Activated CD8-positive, alpha-beta T cell treated with anti-CD3 and anti-CD28 coated beads, Interleukin-2, amount 10 ng/mL, durations not matched to agents 7 days and 5 days (primary cell): ENCODE measurements at places on chromosomes 12 and 14.

- no peaks in the 10 kb centered on the region for H3K4me1 ChIP-seq
- no peak overlapping the region for H3K4me3 ChIP-seq
- no peaks in the 10 kb centered on the region for H3K36me3 ChIP-seq
- no peak for DNase-seq
- no peaks in the 10 kb centered on the region for H3K27me3 ChIP-seq
Measured at GRCh38 chr12:130482448-130482847, 144.8 kb downstream of the PIWIL1 start.

DNA sequence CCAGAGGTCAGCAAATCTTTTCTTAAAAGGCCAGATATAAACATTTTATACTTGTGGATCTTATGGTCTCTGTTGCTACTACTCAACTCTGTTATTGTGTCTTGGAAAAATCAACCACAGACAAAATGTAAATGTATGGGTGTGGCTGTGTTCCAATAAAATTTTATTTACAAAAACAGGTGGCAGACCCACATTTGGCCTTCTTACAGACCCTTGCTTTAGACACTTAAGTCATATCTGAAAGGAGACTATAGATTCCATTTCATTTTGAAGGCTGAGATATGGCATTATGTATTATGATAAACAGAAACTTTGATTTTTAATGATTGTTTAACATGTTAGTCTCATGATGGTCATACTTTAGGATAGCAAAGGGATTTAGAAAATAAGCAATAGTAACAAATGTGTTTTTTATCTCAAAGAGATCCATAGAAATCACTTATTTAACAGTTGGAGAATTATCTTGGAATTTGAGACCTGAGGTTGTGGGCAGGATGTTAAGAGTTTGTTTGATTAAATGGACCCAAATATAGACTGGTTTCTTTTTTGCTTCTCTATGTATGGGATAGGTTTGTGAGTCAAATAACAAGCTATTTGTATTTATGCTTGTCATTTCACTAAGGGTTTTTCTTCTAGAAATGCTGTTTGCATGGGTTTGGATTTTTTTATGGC lies 51.2 kb downstream of the PPFIBP1 start:
- no peaks in the 10 kb centered on the region for H3K27me3 ChIP-seq
- peaks cover 21% of the 10 kb centered on the region for H3K4me1 ChIP-seq
- DNase-seq, result no peak
- H3K36me3 ChIP-seq, result peaks cover 3% of the 10 kb centered on the region
- no peak overlapping the region for H3K27ac ChIP-seq

- H3K36me3 ChIP-seq, result no peaks in the 10 kb centered on the region
- peaks cover 28% of the 10 kb centered on the region for H3K27me3 ChIP-seq
- no peak overlapping the region for H3K27ac ChIP-seq
- no peak for DNase-seq
Measured at GRCh38 chr12:106130474-106131113, 8.2 kb downstream of the NUAK1 start.

DNA sequence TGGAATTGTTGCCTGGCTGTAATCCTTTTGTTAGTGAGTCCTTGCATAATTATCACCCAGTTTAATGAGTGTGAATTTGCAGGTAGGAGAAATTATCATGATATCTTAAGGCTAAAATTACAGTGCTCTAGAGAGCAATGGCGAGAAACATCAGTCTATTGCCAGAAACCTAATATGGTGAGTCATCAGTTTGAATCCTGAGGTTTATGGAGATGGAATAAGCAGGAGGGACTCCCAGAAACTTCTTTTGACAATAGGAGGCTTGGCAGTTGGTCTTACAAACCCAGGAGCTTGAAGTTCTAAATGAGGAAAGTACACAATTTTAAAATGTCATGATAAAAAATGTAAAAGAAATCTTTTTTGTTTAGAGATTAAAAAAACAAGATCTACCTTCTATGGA lies 31.5 kb upstream of the CRADD start:
- H3K4me3 ChIP-seq, result no peak overlapping the region
- no peak overlapping the region for H3K27ac ChIP-seq
- no peak for DNase-seq
- peaks cover 13% of the 10 kb centered on the region for H3K27me3 ChIP-seq
- no peaks in the 10 kb centered on the region for H3K4me1 ChIP-seq

DNA sequence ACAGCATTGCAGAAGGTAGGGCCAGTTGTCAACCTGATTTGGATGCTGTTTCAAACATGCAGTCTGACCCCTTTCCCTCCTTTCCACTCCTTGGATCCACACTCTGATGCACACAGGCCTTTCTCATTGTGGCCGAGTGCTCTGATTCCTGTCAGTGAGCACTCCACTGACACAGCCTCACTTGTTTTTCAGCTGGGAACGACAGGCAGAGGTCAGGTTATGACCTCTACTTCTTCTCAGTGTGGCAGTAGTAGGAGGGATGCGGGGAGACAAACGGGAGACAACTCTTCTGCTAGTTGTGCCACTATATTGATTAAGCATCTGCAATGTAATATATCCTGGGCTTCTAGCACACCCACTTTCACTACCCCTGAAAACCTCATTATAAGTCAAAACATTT lies 61.8 kb downstream of the DERA start:
- no peaks in the 10 kb centered on the region for H3K4me1 ChIP-seq
- DNase-seq, result no peak
- no peaks in the 10 kb centered on the region for H3K27me3 ChIP-seq
- peaks cover 10% of the 10 kb centered on the region for H3K36me3 ChIP-seq
- H3K4me3 ChIP-seq, result no peak overlapping the region

DNA sequence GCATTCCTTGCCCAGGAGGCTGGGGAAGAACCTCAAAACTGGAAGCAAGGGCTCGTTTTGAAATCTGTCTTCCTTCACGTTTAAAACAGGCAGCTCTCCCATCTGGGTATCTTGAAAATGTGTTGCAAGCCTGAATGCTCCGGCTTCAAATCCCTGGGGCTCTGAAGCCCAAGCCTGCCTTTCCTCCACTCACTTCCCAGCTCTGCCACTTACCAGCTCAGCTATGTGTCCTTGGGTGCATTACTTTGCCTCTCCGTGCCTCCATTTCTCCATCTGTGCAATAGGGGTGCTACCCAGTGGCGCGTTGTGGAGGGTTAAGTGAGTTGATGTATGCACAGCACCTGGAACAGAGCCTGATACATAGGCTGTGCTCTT lies 97.6 kb downstream of the GCH1 start:
- H3K27ac ChIP-seq, result no peak overlapping the region
- no peak for DNase-seq
- H3K36me3 ChIP-seq, result no peaks in the 10 kb centered on the region
- peaks cover 5% of the 10 kb centered on the region for H3K4me1 ChIP-seq
- peaks cover 33% of the 10 kb centered on the region for H3K27me3 ChIP-seq

- H3K4me3 ChIP-seq, result no peak overlapping the region
- no peaks in the 10 kb centered on the region for H3K36me3 ChIP-seq
- no peak overlapping the region for H3K27ac ChIP-seq
- H3K4me1 ChIP-seq, result peaks cover 10% of the 10 kb centered on the region
Measured at GRCh38 chr14:54650959-54651351, 84.0 kb downstream of the SAMD4A start.

- no peaks in the 10 kb centered on the region for H3K36me3 ChIP-seq
- H3K27ac ChIP-seq, result no peak overlapping the region
- H3K4me3 ChIP-seq, result no peak overlapping the region
- peaks cover 11% of the 10 kb centered on the region for H3K4me1 ChIP-seq
- H3K27me3 ChIP-seq, result peaks cover 32% of the 10 kb centered on the region
Measured at GRCh38 chr12:52268212-52268611, 6.2 kb upstream of the KRT86 start.

GRCh38 chr14:33564774-33565630 lies 385.9 kb downstream of the EGLN3 start:
- H3K4me3 ChIP-seq, result no peak overlapping the region
- no peaks in the 10 kb centered on the region for H3K36me3 ChIP-seq
- H3K27ac ChIP-seq, result no peak overlapping the region
- DNase-seq, result no peak

DNA sequence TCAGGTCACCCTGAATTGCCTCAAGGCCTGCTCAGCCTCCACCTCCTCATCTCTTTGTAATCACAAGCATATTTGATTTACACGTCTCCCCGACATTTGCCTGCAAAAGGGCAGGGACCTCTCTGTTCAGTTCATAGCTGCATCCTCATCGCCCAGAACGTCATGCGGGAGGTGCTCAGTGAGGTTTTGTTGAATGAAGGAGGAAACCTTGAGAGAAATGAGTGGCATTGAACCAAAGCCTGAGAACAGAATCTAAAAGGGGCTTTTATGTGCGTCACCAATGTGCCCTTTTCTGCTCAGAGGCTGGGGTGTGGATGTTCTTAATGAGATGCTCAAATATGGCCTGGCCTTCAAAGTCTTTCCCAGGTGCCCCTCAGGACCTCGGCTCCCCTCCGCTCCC lies 50.0 kb upstream of the LHX5 start:
- DNase-seq, result no peak
- no peaks in the 10 kb centered on the region for H3K36me3 ChIP-seq
- no peaks in the 10 kb centered on the region for H3K4me1 ChIP-seq
- no peak overlapping the region for H3K27ac ChIP-seq
- peaks cover 36% of the 10 kb centered on the region for H3K27me3 ChIP-seq
- H3K4me3 ChIP-seq, result no peak overlapping the region

GRCh38 chr14:24442240-24443052 lies at the start of gene SDR39U1:
TSS of gene SDR39U1 (minus strand) at chr14:24442776. CDS start at chr14:24442769, 7 bp downstream.
- no peaks in the 10 kb centered on the region for H3K27me3 ChIP-seq
- peaks cover 47% of the 10 kb centered on the region for H3K36me3 ChIP-seq
- peak within 1 kb of the TSS; percentile 96 for H3K4me3 ChIP-seq
- DNase-seq, result peak; percentile 99
- peaks cover 54% of the 10 kb centered on the region for H3K4me1 ChIP-seq
- peak within 1 kb of the TSS; percentile 98 for H3K27ac ChIP-seq

DNA sequence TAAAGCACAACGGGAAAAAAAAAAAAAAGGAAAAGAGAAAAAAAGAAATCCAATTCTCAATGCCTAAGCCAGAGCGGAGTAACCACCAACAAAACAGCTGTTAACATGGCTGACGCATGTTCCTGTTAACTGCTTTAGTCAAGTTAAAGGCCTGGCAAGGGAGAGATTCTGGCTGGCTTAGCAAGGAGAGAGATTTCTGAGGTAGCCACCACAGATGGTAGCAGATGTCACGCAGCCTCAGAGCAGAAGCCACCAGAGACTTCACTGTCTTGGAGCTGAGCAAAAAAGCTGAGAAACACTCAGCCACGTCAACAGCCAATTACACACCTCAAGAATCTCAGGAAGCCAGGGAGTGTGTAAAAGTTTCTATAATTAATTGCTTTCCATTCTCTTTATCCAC lies 87.1 kb downstream of the TMCC3 start:
- no peaks in the 10 kb centered on the region for H3K4me1 ChIP-seq
- H3K27ac ChIP-seq, result no peak overlapping the region
- H3K36me3 ChIP-seq, result no peaks in the 10 kb centered on the region
- H3K4me3 ChIP-seq, result no peak overlapping the region
- DNase-seq, result no peak
- H3K27me3 ChIP-seq, result peaks cover 29% of the 10 kb centered on the region

DNA sequence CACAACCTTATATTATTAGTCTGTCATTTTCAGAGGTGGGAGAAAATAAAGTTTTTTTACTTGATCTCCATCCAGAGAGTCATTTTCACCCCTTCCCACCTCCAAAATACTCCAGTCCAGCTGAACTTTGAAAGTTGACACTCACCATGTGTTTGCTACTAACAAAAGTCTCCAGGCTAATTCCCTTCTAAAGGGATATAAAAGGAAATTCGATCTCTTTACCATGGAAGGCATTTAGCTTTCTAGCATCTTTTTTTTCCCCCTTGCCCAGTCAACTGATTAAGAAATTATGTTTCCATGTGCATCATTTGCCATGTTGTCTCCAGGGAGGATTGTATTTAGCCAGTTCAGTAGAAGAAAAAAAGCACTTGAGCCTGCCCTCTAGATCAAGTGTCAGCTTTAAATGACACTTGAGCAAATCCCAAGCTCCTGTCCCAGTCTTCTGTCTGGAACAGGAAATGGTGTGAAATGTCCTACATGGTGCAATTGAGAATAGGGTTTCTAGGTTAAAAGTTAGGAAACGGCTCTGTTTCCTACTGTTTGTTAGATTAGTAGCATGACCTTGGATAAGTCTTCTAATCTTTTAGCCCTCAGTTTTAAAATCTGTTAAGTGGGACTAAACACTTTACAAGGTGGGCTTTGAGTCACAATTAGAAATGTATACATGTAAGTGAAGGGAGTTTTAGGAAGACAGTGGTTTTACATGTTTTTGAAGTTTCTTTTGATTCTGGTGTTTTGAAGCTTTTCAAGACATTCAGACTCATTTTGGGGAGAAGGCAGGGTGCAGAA lies 67.2 kb downstream of the GNS start:
- peaks cover 66% of the 10 kb centered on the region for H3K36me3 ChIP-seq
- no peak overlapping the region for H3K4me3 ChIP-seq
- peaks cover 66% of the 10 kb centered on the region for H3K4me1 ChIP-seq
- DNase-seq, result no peak
- peak overlapping the region; percentile 26 for H3K27ac ChIP-seq

- H3K4me1 ChIP-seq, result peaks cover 78% of the 10 kb centered on the region
- H3K4me3 ChIP-seq, result no peak overlapping the region
- H3K27me3 ChIP-seq, result peaks cover under 1% of the 10 kb centered on the region
Measured at GRCh38 chr12:108572166-108572790, 9.9 kb downstream of the ISCU start.

DNA sequence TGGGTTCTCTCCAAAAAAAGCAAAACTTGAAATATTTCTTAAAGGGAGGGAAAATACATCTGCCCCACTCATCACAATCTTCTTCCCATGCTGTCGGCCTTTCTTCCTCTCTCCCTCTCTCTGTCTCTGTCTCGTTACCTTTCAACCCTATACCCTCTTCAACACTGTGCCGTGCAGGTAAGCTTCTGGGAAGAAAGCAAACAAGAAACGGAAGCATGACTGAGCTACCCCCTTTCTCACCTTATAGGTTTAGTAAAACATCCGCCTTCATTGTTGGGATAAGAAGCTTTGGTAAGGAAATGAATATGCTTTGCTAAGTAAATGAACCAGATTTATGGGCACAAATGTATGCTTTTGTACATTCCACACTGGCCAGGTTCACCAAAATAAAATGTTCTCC lies 63.0 kb downstream of the TMEM30B start:
- H3K27me3 ChIP-seq, result peaks cover 40% of the 10 kb centered on the region
- no peak for DNase-seq
- no peak overlapping the region for H3K4me3 ChIP-seq
- no peak overlapping the region for H3K27ac ChIP-seq
- no peaks in the 10 kb centered on the region for H3K4me1 ChIP-seq

DNA sequence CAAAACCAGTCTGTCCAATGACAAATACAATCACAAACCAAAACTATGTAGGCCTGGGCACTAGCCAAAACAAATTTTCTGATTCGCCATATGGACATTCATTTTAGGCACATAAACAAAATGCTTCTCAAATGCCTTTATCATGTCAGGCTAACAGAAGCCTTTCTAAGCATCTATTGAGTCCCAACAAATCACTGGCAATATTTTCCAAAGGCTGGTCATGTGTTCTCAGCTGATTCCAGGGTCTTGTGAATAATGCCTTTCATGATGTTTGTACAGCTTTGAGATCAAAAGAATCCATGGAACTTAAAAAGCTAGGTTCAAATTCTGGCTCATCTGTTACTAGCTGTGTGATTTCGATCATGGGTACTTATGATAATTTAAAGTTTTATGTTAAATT lies 16.1 kb downstream of the FSCB start:
- no peaks in the 10 kb centered on the region for H3K27me3 ChIP-seq
- H3K4me1 ChIP-seq, result no peaks in the 10 kb centered on the region
- DNase-seq, result no peak
- no peak overlapping the region for H3K27ac ChIP-seq
